Stimulated activated CD4-positive, alpha-beta T cell treated with anti-CD3 and anti-CD28 coated beads, Interleukin-4, amount 100 ng/mL, for 1 hour (primary cell): ENCODE measurements at places on chromosomes 1 and 21.
A peak's percentile ranks its signal among the peaks of the same experiment; 100 is the strongest.

- no peak for DNase-seq
Measured at GRCh38 chr1:204577794-204578478, 61.7 kb downstream of the MDM4 start.

DNA sequence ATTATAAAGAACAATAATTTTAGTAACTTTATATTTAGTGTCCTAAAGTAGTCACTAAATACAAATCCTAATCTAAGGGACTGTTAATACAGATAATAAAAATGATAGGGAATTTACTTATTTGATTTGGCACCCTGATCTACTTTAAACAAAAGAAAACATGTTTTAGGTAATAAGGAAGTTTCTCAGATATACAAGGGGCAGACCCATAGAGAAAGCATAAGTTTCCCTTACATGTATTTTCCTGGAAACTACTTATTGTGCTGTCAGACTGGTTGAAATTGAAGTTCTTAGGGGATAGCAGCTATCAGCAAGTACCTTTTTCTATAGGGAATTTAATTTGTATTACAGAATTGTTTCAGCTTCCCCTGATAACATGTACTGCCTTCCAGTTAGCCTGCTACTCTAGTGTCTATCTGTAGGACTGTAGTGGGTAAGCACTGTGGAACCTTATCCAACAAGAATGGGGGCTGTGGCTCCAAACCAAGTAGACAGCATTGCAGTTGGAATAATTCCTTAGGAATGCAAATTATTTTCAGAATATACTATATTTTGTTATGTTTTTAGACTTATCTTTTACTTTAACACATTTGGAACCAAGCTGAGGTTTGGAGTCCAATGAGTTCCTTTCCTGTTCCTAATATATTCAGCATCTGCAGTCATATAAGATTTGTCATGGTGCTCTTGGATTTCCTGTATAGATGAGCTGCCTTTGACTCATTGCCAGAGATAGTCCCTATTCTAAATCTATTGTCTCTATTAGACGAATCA, 14.7 kb downstream of the MSH4 start:
- no peak for DNase-seq

DNA sequence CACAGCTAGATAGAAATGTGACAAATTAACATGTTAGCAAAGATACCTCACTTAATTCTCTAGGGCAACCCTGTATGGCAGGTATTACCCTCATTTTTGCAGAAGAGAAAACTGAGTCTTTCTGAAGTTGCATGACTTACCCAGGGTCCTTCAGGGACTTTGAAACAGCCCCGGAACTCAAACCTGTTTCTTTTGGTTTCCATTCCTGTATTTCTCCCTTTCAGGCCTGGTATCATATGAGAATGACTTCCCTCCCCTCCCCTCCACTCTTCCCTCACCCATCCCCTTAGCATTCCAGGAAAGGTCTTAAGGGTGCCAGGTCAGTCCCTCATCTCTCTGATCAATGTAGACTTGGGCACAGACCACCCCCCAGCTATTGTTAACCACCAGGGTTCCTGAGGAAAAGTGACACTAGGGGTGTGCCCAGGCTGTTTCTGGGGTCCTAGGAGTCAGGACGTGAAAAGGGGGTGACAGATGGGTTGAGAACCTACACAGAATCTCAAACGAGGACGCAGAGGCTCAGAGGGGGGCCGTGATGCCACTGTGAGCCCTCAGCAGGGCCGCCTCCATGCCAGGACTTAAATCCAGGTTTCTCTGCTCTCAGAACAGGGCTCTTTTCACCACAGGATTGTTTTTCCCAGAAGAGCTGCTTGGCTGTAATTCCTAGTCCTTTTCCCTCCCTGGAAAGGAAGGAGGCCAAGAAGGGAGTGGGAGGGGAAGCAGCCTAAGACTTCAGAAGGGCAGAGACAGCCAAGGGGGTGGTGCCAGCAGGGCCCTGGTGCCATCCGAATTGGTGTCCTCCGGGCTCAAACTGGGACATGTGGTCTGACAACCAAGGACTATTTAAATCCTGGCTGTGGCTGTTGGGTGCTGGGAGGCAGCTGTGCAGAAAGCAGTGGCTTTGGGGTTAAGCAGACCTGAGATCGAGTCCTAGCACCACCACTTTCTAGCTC, 2.1 kb upstream of the WASF2 start:
- no peak for DNase-seq

DNA sequence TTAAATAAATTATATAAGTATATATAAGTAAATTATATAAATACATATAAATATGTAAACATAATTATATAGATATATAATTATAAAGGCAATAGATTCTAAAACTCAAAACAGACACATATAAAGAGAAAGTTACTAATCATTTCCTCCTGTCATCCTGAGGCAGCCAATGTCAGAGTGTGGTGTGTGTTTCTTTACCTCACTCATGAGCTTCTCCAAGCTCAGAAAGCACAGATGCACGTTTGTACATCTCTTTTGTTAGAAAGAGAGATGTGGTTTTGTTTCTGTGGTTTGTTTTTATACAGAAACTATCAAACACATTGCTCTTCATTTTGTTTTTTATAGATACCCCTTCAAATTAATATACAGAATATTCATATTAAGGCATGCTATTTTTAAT, 594.8 kb downstream of the USP25 start:
- no peak for DNase-seq

- DNase-seq, result no peak
Measured at GRCh38 chr1:175566247-175566646, 177.1 kb downstream of the TNR start.

GRCh38 chr1:183195142-183195574, 9.1 kb downstream of the LAMC2 start:
- no peak for DNase-seq

GRCh38 chr1:222310836-222311235, 237.1 kb downstream of the HHIPL2 start:
- DNase-seq, result no peak

DNA sequence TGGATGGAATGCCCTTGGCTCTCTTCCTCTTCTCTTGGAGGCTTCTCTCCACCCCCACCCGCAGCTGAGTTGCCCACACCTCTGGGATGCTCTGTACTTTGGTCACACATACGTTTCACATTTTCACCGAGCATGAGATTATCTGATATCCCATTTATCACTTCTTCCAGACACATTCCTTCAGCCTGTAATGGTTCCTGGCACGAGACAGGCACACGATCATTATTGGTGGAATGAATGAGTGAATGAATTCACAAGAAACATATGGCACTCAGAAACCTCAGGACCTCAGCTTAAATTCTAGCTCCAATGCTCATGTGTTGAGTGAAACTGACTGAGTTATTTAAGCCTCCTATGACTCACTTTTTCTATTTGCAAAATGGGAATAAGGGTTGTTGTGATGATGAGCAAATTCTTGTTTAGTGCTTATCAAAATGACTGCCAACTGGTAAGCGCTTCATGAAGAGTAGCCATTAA, 242.7 kb upstream of the JUN start:
- no peak for DNase-seq

DNA sequence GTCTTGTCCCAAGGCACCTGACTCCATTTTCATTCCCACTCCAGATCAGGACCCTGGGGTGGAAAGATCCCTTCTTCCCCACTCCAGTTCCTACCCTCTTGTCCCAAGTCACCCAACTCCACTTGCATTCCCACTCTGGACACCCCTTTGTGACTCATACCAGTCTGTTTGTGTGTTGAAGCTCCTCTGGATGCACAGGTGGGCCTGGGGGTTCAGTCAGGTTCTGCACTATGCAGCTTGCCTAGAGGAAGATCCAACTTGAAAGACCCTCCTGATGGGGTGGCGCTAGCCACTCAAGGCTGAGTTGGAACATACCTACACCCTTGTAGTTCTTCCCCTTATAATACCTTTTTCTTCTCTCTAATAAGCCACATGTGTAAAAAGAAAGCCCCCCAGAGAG, 9.8 kb upstream of the ANKRD35 start:
- DNase-seq, result no peak

GRCh38 chr1:225870911-225871310, 11.3 kb downstream of the TMEM63A start:
- no peak for DNase-seq

DNA sequence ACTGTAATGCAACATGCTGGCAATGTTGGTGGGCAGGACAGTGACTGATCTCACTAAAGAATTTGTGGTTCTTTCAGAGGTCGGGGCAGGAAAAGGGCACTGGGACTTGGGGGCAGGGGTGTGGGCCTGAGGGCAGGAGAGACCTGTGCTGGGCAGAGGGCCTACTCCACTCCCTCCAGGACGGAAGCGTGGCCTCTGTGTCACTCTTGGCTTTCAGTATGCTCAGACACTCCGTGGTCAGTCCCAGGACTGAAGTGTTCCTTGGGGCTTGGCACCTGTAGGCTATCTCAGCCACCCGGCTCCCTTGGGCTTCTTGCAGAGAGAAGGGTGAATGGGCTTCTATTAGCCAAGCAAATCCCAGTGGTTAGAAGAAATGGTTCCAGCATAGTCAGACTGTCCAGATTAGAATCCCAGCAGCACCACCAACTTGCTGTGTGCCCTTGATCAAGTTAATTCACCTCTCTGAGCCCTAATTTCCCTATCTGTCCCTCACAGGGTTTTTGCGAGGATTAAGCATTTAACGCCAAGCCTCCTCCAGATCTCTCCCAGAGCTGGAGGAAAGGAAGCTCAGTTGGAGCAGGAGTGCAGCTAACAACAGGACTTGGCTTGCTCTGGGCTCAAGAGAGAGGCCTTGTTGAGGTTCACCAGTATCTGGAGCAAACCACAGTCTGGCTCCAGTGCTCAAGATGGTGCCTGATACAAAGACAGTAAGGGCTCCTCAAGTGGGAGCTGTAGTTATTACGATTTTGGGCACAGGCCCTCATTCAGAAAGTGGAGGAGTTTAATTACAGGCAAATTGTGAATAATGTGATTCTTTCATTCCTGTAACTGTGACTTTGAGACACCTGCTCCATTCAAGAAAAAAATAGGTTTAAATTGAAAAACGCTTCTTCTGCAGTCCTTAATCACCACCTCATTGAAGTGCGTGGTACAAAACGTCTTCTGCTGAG, 57.7 kb upstream of the LRP8 start:
- no peak for DNase-seq

- DNase-seq, result no peak
Measured at GRCh38 chr1:33176362-33176850, 5.4 kb downstream of the TRIM62 start.

GRCh38 chr1:188043536-188044245, 1214.9 kb downstream of the PLA2G4A start:
- no peak for DNase-seq

DNA sequence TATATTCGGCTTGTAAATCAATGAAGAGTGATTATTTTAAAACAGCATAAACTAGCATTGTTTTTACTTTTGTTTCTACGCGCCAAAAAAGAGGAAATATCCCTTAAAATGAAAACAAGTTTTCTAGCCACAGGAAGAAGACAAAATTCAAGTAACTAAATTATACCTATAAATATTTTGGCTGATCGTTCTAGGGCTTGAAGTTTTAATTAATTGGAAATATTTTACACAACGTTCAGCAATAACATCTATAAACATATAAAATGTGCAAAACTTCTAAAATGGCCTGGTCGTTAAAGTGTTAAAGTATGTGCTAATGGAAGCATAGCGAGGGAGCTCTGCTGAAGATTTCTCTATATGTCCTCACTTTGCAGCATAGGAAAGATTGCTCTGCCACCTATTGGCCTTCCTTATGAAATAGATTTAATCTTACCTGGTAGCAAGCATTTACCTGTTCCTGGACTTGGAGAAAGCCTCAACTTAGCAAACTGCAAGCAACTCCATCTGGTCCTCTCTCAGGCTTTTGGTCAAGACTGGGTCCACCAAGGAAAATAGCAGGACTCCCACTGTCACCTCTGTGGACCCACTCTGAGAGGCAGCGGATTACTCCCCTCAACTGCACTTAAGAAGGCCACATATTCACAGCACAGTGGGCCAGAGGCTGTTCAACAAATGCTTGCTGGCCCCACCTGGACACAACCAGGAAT, 351.3 kb upstream of the RUNX1 start:
- DNase-seq, result peak; percentile 3

- DNase-seq, result no peak
Measured at GRCh38 chr1:54273092-54273794, 73.3 kb downstream of the MRPL37 start.

GRCh38 chr1:164771619-164772361, 212.8 kb downstream of the PBX1 start:
- DNase-seq, result no peak

DNA sequence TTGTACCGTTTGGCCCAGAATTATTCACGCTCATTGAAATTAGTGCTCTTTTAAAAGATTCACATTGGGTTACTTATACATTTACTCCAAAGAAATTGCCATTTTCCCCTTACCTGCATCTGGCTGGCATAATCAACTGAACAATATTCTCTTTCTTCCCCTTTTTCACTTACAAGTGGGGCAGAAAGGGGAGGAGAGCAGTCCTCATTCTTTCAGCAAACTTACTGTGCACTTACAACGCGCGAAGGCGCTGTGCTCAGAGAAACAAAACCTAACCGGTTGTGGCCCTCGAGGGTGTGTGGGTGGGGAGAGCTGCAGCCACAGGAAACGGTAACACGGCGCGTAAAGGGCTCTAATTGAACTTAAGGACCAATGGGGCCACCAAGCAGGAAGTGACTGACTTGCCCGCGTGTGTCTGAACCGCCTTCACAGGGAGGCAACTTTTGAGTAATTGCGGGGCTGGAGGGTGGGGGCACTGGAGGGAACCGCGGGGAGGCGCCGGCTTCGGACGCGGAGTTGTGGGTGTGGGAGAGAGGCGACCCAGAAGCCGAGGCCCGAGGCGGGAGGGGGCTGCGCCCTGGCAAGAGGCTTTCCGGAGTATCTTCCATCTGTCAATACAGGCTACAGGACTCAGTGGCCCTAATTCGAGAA, 693 bp upstream of the PNRC2 start:
- peak; percentile 85 for DNase-seq

- DNase-seq, result no peak
Measured at GRCh38 chr1:25624156-25624555, 7.6 kb downstream of the MAN1C1 start.

- DNase-seq, result no peak
Measured at GRCh38 chr1:236623371-236624166, 19.3 kb upstream of the HEATR1 start.

GRCh38 chr1:193827516-193827915, 641.1 kb upstream of the B3GALT2 start:
- no peak for DNase-seq

- no peak for DNase-seq
Measured at GRCh38 chr1:155673003-155673402, 15.6 kb downstream of the YY1AP1 start.
